Activated CD4-positive, alpha-beta T cell treated with anti-CD3 and anti-CD28 coated beads for 36 hours (primary cell): ENCODE measurements at places on chromosomes 7 and 10.

DNA sequence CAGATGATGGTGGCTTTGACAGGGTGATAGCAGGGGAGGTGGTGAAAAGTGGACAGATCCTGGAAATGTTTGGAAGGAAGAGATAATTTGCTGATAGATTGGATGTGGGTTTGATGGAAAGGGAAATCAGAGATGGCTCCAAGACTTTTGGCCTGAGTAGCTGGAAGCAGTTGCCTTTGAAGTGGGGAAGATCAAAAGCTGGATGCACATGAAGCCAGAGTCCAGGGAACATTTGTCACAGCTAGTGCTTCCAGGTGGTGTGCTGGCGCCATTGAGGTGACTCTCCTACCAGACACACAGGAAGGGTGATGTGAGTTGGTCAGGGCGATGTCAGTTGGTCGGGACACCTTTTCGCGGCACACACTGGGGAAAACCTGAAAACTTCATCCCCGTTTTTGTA, 15.9 kb downstream of the DYNC1I1 start:
- DNase-seq: no peak

- DNase-seq: no peak
Measured at GRCh38 chr7:47186316-47186715, 395.6 kb downstream of the TNS3 start.

DNA sequence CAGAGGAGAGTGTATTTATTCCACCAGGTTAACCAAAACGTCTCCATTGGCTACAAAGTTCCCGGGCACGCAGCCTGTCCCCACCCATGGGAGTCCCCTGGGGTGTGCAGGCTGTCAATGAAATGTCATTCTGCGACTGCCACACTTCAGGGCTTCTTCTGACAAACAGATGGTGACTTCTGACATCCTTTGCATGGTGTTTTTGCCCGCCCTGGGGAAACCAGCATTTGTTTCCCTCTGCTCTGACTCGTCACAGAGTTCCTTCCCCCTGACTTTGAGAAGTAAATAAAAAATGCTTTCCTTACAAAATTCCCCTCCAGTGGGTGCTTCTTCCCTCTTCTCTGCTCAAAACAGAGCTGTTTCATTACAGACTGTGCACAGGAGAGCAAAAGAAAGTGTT, 38.2 kb downstream of the TNS3 start:
- no peak for DNase-seq

DNA sequence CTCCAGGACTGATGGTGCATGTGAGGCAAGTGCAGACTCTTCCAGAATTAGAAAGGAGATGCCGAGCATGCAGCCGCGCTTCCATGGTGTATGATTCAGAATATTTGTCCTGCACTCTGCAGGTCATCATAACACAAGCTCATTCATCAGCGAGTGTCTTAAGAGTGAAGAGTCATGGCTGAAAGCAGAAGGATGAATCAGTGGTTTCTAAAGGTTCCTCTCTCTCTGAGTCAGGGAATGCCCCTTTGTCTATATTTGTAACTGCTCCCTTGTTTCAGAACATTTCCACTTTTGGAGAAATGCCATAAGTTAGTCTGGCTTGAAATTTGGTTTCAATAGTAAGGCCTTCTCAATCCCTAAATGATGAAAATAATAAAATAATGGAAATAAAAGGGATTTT, 52.3 kb downstream of the HECW1 start:
- no peak for DNase-seq

DNA sequence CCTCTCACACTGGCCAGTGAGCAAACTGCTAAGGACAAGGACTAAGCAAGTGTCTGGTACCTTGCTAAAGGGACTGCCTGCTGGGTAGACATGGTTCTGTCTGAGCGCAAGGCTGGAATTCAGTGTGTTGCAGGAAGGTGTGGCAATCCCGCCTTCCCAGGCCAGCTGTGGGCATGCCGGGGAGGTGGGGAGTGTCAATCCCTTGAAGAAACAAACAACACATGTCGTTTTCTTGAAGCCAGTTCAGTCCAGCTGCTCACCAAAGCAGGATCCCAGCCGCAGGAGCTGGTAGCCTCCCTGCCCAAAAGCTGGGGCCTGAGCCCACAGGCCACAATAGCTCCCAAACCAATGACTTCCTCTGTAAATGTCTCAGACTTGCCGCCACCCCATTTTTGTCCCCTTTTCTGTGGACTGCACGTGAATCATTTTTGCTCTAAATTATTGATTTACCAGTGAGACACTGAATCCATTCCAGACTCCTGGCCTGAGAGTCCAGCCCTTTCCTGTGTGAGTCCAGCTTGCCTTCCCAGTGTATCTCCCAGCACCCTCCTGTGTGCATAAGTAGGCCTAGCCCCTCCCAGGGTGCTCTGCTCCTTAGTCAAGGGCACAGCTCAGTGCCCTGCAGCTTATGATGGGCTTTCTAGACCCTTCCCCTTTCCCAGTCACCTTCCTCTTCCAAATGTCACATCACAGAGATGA, 166.8 kb downstream of the RGS10 start:
- no peak for DNase-seq

DNA sequence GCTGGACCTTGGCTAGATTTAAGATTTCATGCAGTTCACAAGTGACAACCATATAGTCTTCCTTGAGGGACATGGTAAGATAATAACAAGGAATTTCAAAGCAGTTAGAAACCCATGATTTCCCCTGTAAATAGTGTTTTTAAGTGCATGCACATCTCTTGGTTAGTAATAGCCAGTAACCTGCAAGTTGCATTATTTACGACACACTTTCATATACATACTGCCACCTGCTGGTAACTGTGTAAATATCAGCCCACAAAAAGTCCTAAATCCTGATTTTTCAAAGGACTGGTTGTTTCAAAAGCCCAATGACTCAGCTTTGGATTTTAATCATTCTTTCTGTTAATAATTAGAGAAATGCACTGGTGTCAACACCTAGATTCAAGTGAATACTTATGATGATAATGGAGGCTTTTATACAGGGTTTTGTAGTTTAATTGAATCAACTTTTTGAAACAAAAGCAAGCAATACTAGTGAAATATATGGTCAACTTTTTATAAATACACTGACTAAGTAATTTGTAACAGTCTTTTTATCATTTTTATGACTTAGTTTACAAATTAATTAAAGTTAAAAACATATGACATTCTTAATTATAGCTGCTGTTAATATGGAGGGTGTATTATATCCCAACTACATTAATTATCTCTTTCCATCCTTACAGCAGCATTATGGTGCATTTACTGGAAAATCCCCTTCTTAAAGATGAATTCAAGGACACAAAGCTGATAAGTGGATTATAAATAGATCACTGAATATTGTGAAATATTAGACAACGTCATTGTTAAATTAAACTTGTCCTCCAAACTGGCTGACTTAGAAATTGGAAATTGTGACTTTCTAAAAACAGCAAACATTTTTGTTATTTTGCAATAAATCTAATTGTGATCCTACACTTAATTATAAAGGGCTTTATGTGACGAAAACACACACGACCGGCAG, 367.7 kb upstream of the SEMA3D start:
- DNase-seq: peak; percentile 5

DNA sequence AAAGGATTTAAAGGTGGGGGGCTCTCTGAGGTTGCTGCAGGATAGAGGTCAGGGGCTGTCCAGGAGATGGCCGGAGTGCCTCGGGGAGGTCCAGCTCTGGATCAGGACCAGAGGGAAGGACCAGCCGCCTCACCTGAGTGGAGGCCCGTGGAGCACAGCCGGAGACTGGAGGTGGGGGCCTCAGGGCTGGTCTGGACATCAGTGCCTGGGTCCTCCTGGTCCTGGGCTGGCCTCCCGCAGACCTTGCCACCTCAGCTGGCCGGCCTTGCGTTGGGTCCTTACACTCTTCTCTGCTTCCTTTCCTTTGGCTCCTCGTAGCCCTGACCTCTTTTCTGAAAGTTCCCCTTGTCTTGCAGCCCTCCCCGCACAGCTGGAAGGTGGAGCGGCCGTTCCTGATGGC, 2.0 kb downstream of the SUN1 start:
- no peak for DNase-seq

DNA sequence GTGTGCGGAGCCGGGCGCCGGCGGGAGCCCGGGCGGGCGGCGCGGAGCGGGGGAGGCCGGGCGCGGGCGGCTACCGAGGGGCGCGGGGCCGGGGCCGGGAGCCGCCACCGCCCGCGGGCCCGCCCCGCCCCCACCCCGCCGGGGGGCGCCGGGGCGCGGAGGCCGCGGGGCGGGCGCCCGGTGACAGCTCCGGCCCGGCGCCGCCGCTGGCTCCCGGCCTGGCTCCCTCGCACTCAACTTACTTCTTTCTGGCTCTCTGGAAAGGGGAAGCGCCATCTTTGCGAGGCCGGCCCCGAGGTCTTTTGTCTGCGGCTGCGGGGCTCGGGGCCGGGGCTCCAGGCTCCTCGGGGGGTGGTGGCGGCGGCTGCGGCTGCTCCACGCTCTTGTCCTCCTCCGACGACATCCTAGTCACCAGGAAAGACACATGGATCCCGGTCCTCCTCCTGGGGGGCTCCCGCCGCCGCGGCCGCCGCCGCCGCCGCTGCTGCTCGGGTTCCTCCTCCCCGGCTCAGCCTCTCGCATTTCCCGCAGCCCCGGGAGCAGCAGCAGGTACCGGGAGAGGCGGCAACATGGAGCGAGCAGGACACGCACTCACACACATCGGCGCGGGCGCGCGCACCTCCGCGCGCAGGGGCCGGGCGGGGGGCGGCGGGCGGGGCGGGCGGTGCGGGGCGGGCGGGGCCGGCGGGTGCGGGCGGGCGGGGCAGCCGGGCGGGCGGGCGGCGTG, at the start of gene KMT2C:
Gene KMT2C (minus strand): TSS at position 620 of the 727 bp plus-strand sequence. CDS start 217 bp downstream, at position 403.
- DNase-seq: peak; percentile 71

- DNase-seq: no peak
Measured at GRCh38 chr7:25349283-25350017, 121.2 kb upstream of the NPVF start.

- no peak for DNase-seq
Measured at GRCh38 chr7:39606352-39606751, 17.0 kb upstream of the RALA start.
